ENCODE measurements at places on chromosomes 3 and 15. TPM values are rescaled to one million over a fixed set of nuclear protein-coding genes. Genes with fewer than 3 reads are reported as not detected.

MYL3 gene
- 0.09 TPM for total RNA-seq

MYO5C gene
- total RNA-seq, result 0.16 TPM

ZNF385D gene
- total RNA-seq, result 1.5 TPM

XIRP1 gene
- not detected for total RNA-seq

TGM5 gene
- not detected for total RNA-seq

SLC35G2 gene
- total RNA-seq, result 5.5 TPM

CCDC9B gene
- total RNA-seq, result 18.8 TPM

HTR3E gene
- total RNA-seq, result not detected

GPR62 gene
- not detected for total RNA-seq

NME9 gene
- total RNA-seq, result not detected

TMEM207 gene
- not detected for total RNA-seq

GOLGA6L10 gene
- 1.1 TPM for total RNA-seq

Measured in bronchial smooth muscle cell (primary cell).